Astrocyte of the spinal cord (primary cell): ENCODE measurements at places on chromosomes 11 and 22.

DNA sequence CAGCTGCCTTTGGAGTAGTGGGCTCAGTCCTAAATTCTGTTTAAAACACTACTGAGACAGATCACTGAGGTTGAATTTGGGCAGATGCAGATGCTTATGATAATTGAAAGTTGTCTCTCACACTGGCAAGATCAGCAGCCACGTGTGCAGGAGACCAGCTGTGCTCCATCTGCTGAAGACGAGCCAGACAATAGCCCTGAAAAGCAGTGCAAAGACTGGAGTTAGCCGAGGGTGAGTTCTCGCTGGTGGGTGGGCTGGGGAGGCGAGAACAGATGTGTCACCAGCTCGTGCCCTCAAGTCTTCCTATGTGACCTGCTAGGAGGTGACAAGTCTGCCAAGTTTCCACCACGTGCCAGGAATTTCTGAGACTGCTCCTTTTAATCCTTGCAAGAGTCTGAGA, 661.3 kb upstream of the B3GAT1 start:
- no peak for DNase-seq

GRCh38 chr11:43853781-43854180, 26.9 kb upstream of the ALKBH3 start:
- no peak for DNase-seq

GRCh38 chr11:120112174-120112796, 25.6 kb downstream of the TRIM29 start:
- no peak for DNase-seq

DNA sequence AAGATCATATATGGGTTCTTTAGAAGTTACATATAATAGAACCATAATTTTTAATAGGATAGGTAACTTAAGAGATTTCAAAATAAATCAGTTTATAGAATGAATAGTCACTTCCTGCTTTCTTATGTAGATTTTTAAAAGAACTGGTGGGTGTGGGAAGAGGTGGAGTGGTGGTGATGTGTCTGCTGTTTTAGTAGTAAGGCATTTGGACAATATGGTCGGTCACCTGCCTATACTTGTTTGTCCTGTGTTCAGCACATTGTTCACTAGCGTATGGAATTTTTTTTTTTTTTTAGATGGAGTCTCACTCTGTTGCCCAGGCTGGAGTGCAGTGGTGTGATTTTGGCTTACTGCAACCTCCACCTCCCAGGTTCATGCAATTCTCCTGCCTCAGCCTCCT, 39.3 kb downstream of the CCDC81 start:
- no peak for DNase-seq

DNA sequence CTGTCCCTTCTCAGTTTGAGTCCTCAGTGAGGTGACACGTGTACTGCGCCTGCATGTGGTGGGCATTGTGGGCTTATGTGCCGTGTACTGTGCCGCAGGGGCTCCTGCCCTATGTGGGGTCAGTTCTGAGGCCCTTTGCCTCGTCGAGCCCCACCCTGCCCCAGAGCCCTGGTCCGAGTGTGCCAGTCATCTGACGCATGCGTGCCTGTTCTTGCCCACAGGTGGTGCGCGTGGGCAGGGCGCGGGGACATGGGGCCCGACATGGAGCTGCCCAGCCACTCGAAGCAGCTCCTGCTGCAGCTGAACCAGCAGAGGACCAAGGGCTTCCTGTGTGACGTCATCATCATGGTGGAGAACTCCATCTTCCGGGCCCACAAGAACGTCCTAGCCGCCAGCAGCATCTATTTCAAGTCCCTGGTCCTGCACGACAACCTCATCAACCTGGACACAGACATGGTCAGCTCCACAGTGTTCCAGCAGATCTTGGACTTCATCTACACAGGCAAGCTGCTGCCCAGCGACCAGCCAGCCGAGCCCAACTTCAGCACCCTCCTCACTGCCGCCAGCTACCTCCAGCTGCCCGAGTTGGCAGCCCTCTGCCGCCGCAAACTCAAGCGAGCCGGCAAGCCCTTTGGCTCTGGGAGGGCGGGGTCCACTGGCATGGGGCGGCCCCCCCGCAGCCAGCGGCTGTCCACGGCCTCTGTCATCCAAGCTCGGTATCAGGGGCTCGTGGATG, 22.3 kb upstream of the TMEM191C start:
- DNase-seq: no peak

- no peak for DNase-seq
Measured at GRCh38 chr11:105220121-105220520, 80.6 kb upstream of the CARD18 start.

GRCh38 chr11:120941000-120941399, 82.9 kb upstream of the TBCEL start:
- no peak for DNase-seq

GRCh38 chr11:57244911-57245310, 7.9 kb upstream of the APLNR start:
- DNase-seq: no peak

DNA sequence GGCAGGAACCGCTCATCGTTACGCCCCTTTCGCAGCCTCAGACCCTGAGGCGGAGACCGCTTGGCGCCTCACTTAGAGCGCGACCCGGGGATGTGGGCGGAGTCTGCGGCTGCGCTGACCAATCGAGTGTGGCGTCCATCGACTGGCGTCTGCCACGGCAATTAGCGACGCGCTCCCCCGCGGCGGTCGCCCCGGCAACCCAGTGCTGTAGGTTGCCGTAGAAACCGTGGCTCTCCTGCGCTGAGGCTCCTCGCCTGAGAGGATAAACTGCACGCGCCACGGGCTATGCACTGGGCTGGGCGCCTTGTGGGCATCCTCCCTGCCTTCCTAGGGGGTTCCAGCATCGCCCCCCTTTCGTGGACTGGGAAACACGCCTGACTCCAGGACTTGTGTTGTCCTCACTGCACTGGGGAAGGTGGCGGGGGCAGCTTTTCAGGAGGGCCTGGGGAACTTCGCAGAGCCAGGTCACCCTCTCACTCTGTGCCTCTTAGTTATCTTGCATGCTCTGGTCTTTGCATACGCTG, 701 bp upstream of the P2RX6 start:
- DNase-seq: peak; percentile 91
